T-helper 2 cell treated with Interferon-gamma antibody and Interleukin-4, amounts not matched to agents 5 μg/mL and 100 μg/mL, for 36 hours (primary cell): ENCODE measurements at places on chromosomes 4 and X.

GRCh38 chrX:66410806-66411205 lies 228.1 kb downstream of the EDA2R start:
- H3K27ac ChIP-seq = no peak overlapping the region
- no peak overlapping the region for H3K4me3 ChIP-seq
- no peaks in the 10 kb centered on the region for H3K27me3 ChIP-seq
- no peaks in the 10 kb centered on the region for H3K36me3 ChIP-seq
- no peak for DNase-seq

DNA sequence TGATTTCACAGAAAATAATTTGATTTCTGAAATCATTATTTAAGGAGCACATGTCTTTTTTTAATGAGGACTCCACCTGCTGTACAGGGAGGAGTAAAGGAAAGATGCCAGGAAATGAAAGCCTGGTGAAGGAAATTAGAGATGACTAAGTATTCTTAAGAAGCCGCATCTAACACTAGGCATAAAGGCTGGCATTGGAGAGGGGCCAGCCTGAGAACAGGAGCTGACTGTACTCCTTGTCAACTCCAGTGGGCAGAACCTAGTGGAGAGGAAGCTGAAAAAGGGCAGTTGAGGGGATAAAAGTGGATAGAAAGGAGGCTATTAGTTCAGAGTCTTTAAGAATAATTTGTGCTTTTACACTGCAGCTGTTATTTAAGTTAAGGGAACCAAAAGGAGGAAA lies 393.0 kb downstream of the PPP1R2C start:
- no peaks in the 10 kb centered on the region for H3K4me1 ChIP-seq
- no peak overlapping the region for H3K27ac ChIP-seq
- DNase-seq = no peak
- no peak overlapping the region for H3K4me3 ChIP-seq

DNA sequence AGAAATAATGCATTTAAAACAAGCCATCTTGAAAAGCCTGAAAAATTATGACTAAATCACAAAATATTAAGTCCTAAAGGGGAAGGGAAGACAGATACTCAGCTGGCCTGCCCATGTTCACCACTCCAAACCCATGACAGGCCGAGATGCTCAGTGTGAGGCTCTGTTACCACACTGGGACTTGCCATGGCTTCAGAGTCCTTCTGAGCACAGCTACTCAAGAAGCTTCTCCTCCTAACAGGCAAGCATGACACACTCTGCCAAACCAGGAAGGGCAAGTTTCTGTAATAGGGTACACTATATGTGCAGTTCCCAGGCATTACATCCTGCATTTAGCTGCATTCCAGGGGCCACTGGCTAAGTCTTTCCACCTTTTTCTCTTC lies 34.0 kb upstream of the CYBB start:
- DNase-seq = no peak
- peak overlapping the region; percentile 41 for H3K4me3 ChIP-seq
- H3K27ac ChIP-seq = no peak overlapping the region
- peaks cover 18% of the 10 kb centered on the region for H3K27me3 ChIP-seq
- peaks cover 12% of the 10 kb centered on the region for H3K4me1 ChIP-seq

DNA sequence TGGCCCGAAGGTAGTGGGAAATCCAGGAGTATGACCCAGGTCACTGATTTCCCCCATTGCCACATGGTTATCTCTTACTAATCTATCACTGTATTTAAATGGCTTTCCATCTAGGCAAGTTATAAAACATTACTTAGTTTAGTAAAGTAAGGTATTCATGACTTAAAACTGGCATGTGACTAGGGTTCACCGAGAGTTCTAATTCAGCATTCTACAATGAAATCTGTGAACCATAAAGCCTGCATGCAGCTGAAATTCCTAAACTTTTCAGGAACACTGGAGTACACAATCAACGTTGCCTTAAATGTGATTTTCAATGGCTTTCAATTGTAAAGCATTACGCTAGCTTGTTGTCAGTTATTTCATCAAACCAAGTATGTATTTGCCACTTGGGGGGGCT lies 22.7 kb upstream of the PRPS2 start:
- no peak overlapping the region for H3K27ac ChIP-seq
- H3K36me3 ChIP-seq = no peaks in the 10 kb centered on the region
- peaks cover 23% of the 10 kb centered on the region for H3K27me3 ChIP-seq
- DNase-seq = no peak
- H3K4me3 ChIP-seq = no peak overlapping the region
- peaks cover 6% of the 10 kb centered on the region for H3K4me1 ChIP-seq

GRCh38 chr4:158836002-158836369 lies 67.2 kb downstream of the FNIP2 start:
- H3K27ac ChIP-seq = no peak overlapping the region
- H3K36me3 ChIP-seq = peaks cover 31% of the 10 kb centered on the region
- no peaks in the 10 kb centered on the region for H3K27me3 ChIP-seq
- no peak overlapping the region for H3K4me3 ChIP-seq

DNA sequence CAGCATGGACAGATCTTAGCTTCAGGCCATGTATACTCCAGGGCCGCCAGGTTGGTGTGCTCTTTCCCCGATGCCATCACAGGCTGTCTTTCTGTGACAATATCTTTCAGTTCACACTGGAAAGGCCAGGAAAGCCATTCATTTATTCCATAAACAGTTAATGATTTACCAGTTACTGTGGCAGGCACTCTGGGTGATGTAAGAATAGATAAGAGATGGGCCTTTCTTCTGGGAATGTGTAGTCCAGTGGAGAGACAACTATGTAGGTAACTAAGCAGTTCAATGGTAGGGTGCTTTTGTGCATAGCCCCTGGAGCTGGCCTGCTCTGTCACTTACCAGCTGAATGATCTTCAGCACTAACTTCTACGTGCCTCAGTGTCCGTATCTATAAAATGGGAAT lies 46.3 kb upstream of the LEF1 start:
- no peaks in the 10 kb centered on the region for H3K27me3 ChIP-seq
- H3K27ac ChIP-seq = no peak overlapping the region
- DNase-seq = no peak
- H3K36me3 ChIP-seq = no peaks in the 10 kb centered on the region
- no peak overlapping the region for H3K4me3 ChIP-seq

- no peak overlapping the region for H3K4me3 ChIP-seq
- H3K27ac ChIP-seq = no peak overlapping the region
- peaks cover 6% of the 10 kb centered on the region for H3K4me1 ChIP-seq
- DNase-seq = no peak
- H3K27me3 ChIP-seq = no peaks in the 10 kb centered on the region
Measured at GRCh38 chr4:1991596-1992434, 17.0 kb downstream of the NELFA start.
